Neural progenitor cell (in vitro differentiated cells): ENCODE measurements at places on chromosomes 13 and 19.

- H3K36me3 ChIP-seq, result no peaks in the 10 kb centered on the region
- H3K27ac ChIP-seq, result no peak overlapping the region
- H3K27me3 ChIP-seq, result peaks cover 55% of the 10 kb centered on the region
- DNase-seq, result peak; percentile 47
These were observed 34.8 kb upstream of the NDFIP2 start for GRCh38 chr13:79445968-79446645.

GRCh38 chr19:46615966-46616365 lies 8.9 kb downstream of the PTGIR start:
- H3K4me3 ChIP-seq, result no peak overlapping the region
- no peak overlapping the region for H3K27ac ChIP-seq
- no peak for DNase-seq

DNA sequence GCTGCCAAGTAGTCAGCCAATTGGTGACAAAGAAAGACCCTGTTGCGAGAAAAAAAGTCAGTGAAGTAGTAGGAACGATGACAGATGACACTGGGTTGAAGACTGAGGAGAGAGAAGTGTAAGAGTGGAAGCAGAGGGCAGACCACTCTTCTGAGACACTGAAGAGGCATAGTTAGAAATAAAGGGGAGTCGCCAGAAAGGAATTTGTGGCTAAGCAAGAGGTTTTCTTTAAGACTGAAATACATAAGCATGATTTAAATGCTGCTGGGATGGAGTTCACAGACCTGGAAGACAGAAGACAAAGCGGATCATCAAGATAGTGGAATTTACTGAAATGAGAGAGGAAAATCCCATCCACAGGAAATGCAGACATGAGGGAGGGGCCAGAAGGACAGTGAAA lies 56.2 kb upstream of the USPL1 start:
- no peak overlapping the region for H3K27ac ChIP-seq
- no peak for DNase-seq
- H3K4me1 ChIP-seq, result no peaks in the 10 kb centered on the region
- no peaks in the 10 kb centered on the region for H3K27me3 ChIP-seq
- H3K4me3 ChIP-seq, result no peak overlapping the region

DNA sequence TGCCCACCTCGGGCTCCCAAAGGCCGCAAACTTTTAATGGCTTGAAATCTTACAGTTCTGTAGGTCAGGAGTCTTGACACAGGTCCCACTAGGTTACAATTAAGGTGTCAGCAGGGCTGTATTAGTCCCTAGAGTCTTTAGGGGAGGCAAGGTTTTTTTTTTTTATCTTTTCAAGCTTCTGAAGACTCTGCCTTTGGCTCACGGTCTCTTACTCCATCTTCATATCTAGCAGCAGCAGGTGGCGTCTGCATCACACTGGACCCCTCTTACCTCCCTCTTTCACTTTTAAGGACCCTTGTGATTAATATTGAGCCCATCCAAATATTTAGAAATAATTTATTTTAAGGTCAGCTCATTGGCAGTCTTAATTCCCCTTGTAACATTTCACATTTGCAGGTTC lies 11.6 kb downstream of the MIR17HG start:
- peaks cover 17% of the 10 kb centered on the region for H3K36me3 ChIP-seq
- peaks cover 3% of the 10 kb centered on the region for H3K4me1 ChIP-seq
- H3K4me3 ChIP-seq, result no peak overlapping the region
- no peak for DNase-seq
- no peaks in the 10 kb centered on the region for H3K27me3 ChIP-seq

- no peak overlapping the region for H3K4me3 ChIP-seq
- H3K27ac ChIP-seq, result no peak overlapping the region
- peaks cover 26% of the 10 kb centered on the region for H3K27me3 ChIP-seq
These were observed 11.1 kb upstream of the ARRDC2 start for GRCh38 chr19:17996826-17997316.

DNA sequence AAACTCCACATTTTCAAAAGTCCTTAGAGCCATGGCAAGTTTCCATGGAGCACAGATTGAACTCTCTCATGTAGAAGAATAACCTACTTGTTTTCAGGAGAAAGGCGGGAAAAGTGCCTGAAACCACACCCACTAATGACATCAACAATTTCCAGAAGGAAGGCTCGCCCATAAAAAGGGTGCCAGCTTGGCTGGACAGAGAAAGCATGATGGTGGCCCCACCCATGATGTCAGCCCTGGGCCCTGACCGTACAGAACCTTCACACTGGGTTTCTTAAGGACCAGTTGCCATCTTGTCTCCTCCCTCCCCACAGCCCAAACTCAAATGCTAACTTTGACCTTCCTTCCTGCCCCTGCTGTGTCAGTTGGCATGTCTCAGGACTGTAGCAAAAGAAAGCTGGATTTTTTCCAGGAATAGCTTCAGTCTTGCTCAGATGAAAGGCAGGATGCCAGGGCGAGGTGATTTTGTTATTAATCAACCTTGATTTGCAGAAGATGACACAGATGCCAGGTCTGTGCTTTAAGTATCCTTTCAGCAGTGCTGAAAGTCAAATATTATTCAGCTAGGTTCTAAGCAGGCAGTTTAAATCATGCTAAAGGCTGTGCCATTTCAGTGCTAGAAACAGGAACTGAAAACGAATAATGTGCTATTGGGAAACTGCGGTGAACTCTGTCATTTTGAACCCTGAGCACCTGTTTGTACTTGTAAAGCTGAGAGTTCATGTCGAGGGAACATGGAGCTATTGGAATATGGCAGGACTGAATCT lies 89.5 kb upstream of the RFC3 start:
- H3K27me3 ChIP-seq, result no peaks in the 10 kb centered on the region
- no peaks in the 10 kb centered on the region for H3K36me3 ChIP-seq
- H3K4me3 ChIP-seq, result no peak overlapping the region
- H3K4me1 ChIP-seq, result peaks cover 3% of the 10 kb centered on the region
- DNase-seq, result no peak

GRCh38 chr13:45422731-45423292 lies 4.6 kb upstream of the SLC25A30 start:
- H3K4me3 ChIP-seq, result no peak overlapping the region
- no peak overlapping the region for H3K27ac ChIP-seq
- no peak for DNase-seq
- H3K4me1 ChIP-seq, result no peaks in the 10 kb centered on the region
- no peaks in the 10 kb centered on the region for H3K27me3 ChIP-seq

DNA sequence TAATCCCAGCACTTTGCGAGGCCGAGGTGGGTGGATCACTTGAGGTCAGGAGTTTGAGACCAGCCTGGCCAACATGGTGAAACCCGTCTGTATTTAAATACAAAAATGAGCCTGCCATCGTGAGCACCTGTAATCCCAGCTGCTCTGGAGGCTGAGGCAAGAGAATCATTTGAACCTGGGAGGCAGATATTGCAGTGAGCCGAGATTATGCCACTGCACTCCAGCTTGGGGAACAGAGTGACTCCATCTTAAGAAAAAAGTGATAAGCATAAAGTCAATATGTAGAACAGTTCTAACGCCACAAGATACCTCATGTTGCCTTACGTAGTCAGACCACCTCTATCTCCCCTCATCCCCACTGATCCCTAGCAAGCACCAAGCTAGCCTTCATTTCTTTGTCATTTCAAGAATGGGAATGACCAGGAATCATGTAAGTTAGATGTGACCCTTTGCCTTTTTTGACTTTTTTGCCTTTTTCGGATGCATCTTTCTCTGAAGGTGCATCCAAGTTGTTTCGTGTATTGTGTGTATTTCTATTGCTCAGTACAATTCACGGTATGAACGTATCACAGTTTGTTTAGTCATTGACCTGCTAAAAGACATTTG lies 6.4 kb downstream of the RPL21 start:
- no peak for DNase-seq
- no peaks in the 10 kb centered on the region for H3K27me3 ChIP-seq
- no peak overlapping the region for H3K4me3 ChIP-seq
- H3K36me3 ChIP-seq, result peaks cover 13% of the 10 kb centered on the region
- H3K27ac ChIP-seq, result no peak overlapping the region

- H3K4me1 ChIP-seq, result no peaks in the 10 kb centered on the region
- no peak overlapping the region for H3K4me3 ChIP-seq
- H3K36me3 ChIP-seq, result no peaks in the 10 kb centered on the region
These were observed 438.1 kb downstream of the FGF9 start for GRCh38 chr13:22108979-22109378.

DNA sequence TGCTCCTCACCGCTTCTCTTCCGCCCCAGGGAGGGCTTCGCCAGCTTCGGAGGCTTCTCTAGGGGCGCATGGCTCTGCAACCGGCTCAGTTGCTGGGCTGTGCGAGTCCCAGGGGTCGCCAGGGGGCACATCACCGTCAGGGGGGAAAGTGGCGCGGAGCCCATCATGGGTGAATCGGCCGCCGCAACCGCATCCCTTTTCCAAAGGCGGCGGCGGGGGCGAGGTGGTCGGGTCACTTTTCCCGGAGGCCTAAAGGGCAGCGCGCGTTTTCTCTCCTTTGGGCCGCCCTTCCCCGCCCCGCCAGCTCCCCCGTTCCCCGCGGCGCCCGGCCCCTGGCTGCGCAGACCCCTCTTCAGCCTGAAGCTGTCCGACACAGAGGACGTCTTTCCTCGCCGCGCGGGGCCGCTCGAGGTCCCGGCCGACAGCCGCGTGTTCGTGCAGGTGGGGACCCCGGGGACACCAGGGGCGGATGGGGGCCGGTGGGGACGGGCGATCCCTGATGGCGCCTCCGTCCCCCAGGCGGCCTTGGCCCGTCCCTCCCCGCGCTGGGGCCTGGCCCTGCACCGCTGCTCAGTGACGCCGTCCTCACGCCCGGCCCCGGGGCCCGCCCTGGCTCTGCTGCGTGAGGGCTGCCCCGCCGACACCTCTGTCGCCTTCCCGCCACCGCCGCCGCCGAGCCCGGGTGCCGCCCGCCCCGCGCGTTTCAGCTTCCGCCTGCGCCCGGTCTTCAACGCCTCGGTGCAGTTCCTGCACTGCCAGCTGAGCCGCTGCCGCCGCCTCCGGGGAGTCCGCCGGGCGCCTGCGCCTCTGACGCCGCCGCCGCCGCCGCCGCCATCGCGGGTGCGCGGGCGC lies 1.7 kb downstream of the TGFBR3L start:
- peak; percentile 74 for DNase-seq
- peaks cover 64% of the 10 kb centered on the region for H3K27me3 ChIP-seq
- H3K4me1 ChIP-seq, result peaks cover 12% of the 10 kb centered on the region
- no peaks in the 10 kb centered on the region for H3K36me3 ChIP-seq
- peak overlapping the region; percentile 59 for H3K4me3 ChIP-seq

GRCh38 chr19:31390711-31391110 lies 41.5 kb upstream of the TSHZ3 start:
- H3K27ac ChIP-seq, result no peak overlapping the region
- H3K4me1 ChIP-seq, result peaks cover 10% of the 10 kb centered on the region
- no peak overlapping the region for H3K4me3 ChIP-seq
- DNase-seq, result no peak
- H3K27me3 ChIP-seq, result no peaks in the 10 kb centered on the region

- DNase-seq, result no peak
- no peak overlapping the region for H3K27ac ChIP-seq
- H3K27me3 ChIP-seq, result no peaks in the 10 kb centered on the region
- peaks cover under 1% of the 10 kb centered on the region for H3K4me1 ChIP-seq
These were observed 267.3 kb downstream of the LHFPL6 start for GRCh38 chr13:39335721-39336120.

- H3K27ac ChIP-seq, result no peak overlapping the region
- no peaks in the 10 kb centered on the region for H3K27me3 ChIP-seq
- H3K4me1 ChIP-seq, result peaks cover 10% of the 10 kb centered on the region
- H3K36me3 ChIP-seq, result no peaks in the 10 kb centered on the region
These were observed 91.7 kb downstream of the SERP2 start for GRCh38 chr13:44465318-44465717.

DNA sequence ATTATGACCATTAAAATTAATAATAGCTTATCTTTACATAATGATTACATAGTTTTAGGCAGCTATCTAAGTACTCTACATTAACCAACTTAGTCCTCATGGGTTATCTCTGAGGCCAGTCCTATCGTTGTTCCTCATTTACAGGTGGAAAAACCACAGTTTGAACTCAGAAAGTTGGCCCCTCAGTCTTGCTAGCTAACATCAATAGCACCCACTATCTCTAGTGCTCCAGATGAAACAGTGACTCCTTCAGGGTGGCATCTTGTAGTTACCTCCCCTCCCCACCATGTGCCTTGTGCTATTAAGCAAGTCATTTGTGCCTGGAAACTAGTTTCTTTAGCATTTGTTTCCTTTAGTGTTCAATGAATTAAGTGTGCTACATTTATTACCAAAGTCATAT lies 1086.7 kb downstream of the EFNB2 start:
- no peak overlapping the region for H3K4me3 ChIP-seq
- no peaks in the 10 kb centered on the region for H3K36me3 ChIP-seq
- no peaks in the 10 kb centered on the region for H3K27me3 ChIP-seq
- no peaks in the 10 kb centered on the region for H3K4me1 ChIP-seq
- no peak overlapping the region for H3K27ac ChIP-seq

- no peak overlapping the region for H3K4me3 ChIP-seq
- no peaks in the 10 kb centered on the region for H3K27me3 ChIP-seq
- H3K36me3 ChIP-seq, result no peaks in the 10 kb centered on the region
These were observed 3.0 kb downstream of the TM6SF2 start for GRCh38 chr19:19269952-19270694.

- H3K4me3 ChIP-seq, result no peak overlapping the region
- DNase-seq, result peak; percentile 56
- H3K27me3 ChIP-seq, result no peaks in the 10 kb centered on the region
- peak overlapping the region; percentile 24 for H3K27ac ChIP-seq
- H3K36me3 ChIP-seq, result no peaks in the 10 kb centered on the region
These were observed 85.7 kb downstream of the NUFIP1 start for GRCh38 chr13:44903574-44903985.

DNA sequence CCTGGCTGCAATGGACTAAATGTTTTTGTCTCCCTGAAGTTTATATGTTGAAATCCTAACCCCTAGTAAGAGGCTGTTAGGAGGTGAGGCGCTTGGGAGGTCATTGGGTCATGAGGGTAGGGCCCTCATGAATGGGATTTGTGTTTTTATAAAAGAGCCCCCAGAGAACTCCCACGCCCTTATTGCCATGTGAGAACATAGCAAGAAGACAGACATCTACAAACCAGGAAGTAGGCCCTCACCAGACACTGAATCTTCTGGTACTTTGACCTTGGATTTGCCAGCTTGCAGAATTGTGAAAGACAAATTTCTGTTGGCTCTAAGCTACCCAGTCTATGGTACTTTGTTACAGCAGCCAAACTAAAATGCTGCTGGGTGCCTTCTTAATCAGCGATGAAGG lies 96.1 kb upstream of the SPATA13 start:
- no peaks in the 10 kb centered on the region for H3K36me3 ChIP-seq
- peaks cover 20% of the 10 kb centered on the region for H3K4me1 ChIP-seq
- H3K27ac ChIP-seq, result no peak overlapping the region
- no peak overlapping the region for H3K4me3 ChIP-seq
- no peak for DNase-seq
- H3K27me3 ChIP-seq, result no peaks in the 10 kb centered on the region

DNA sequence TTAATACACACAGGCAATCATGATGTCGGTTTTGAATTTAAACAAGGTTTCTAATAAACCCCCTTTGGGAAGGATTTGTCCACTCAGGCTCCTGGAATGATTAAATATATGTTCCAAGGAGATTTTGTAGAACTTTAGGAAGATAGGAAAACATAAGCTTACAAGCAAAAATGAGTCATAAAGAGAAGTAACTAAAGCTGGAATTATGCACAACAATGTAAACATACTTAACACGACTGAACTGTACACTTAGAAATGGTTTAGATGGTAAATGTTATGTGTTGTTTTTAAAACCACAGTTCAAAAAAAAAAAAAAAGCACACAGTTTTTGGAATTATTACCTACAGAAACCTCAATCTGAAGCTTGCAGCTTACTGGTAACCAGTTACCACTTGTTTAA lies 304.4 kb downstream of the NALCN start:
- no peak for DNase-seq
- H3K27ac ChIP-seq, result no peak overlapping the region
- peaks cover 21% of the 10 kb centered on the region for H3K4me1 ChIP-seq
- H3K36me3 ChIP-seq, result no peaks in the 10 kb centered on the region
- H3K27me3 ChIP-seq, result no peaks in the 10 kb centered on the region
- H3K4me3 ChIP-seq, result no peak overlapping the region
